Astrocyte of the cerebellum (primary cell): ENCODE measurements at places on chromosomes 3 and 15.

DNA sequence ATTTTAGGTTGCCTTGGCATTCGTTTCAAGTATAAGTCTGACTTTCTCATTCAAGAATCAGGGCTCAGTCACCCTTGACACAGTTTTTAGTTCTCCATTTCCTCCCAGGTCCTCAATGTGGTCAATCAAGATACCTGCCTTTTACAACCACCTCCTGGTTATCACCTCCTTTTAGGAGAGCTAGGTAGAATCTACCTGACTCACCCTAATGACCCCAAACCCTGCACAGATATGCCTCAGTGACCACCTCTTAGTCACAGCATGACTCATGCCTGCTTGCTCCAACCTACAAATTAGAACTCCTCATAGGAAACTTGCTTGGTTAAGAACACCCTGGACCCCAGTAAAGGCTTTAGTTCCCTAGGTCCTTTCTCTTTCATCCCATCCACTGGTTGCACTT is 22.5 kb downstream of the DMXL2 start:
- no peak for DNase-seq

- DNase-seq = no peak
Observed at GRCh38 chr15:77843546-77843945, 210.8 kb upstream of the LINGO1 start.

DNA sequence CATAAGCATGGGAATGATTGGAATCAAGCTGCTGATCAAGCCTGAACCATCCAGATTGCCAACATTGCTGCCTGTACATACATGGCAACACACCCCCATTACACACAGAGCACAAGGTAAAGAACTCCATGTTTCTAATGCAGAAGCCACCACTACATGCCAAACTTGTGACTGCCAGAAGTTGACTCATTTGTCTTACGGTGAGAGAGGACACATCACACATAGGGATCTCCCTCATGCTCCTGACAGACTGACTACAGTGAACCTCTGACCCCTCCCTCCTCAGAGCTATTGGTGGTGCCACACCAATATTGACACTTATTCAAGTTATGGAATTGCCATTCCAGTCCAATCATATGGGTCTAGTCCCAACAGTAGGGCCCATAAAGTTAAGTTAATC is 42.3 kb downstream of the EFHB start:
- no peak for DNase-seq

DNA sequence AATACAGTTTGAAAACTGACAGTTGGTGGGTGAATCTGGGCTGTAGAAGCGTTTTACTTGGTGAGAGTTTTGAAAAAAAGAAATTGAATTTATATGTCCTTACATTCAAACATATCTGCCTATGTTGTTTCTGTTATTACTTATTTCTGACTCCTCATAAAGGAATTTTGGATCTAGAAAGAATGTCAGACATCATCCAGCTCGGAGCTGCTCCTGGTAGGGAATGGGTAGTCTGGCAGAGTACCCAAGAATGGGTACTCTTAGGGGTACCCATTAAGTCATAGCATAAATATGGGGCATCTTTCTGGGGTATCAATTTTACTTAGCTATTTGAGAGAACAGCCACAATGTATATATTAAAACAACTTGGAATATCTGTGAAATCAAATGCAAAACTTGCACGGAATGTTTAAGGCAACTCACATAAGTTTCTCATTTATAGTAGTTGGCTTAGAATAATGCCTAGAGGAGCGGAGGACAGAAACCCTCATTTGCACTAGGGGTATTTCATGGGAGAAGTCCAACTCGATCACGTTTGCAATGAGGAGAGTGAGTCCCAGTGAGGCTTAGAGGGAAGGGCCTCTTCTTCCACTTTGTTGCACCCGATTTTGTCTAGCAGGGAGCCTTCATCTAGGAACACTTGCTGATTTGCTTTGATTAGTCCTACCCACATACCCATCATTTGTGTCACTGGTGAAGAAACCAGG is 2.4 kb upstream of the LARP6 start:
- DNase-seq = no peak

DNA sequence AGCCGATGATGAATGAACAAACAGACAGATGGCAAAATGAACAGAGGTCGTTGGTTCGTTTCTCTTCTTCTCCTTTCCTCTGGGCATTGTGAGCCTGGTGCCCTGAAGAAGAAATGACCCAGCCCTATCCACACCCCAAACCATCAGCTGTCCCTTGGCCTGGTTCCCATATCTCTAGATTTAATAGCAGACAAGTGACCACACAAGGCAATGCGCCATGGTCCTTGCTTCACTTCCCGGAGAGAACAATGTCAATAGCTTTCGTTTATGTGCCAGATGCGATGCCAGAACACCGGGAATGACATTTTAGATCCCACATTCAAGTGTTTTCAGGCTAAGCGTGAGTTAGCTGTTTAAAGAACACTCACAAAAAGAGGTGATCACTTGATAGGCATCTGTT is 17.7 kb downstream of the POC1A start:
- DNase-seq = no peak

- no peak for DNase-seq
Observed at GRCh38 chr15:100663086-100663914, 60.9 kb downstream of the ASB7 start.

GRCh38 chr3:20103731-20104130 is 63.5 kb downstream of the KAT2B start:
- DNase-seq = no peak

GRCh38 chr3:140546649-140547048 is 131.2 kb upstream of the TRIM42 start:
- DNase-seq = no peak

- DNase-seq = no peak
Observed at GRCh38 chr3:45258317-45258716, 32.2 kb upstream of the TMEM158 start.
